ENCODE measurements at places on chromosomes 2 and 18. TPM values are rescaled to one million over a fixed set of nuclear protein-coding genes. Genes with fewer than 3 reads are reported as not detected.

Gene GEN1
- total RNA-seq = 4.6 TPM

Gene SATB2
- total RNA-seq = 11.6 TPM

Gene RAPH1
- total RNA-seq = 50.4 TPM

Gene DUSP2
- total RNA-seq = 0.95 TPM

Gene USP40
- 25.4 TPM for total RNA-seq

DNA sequence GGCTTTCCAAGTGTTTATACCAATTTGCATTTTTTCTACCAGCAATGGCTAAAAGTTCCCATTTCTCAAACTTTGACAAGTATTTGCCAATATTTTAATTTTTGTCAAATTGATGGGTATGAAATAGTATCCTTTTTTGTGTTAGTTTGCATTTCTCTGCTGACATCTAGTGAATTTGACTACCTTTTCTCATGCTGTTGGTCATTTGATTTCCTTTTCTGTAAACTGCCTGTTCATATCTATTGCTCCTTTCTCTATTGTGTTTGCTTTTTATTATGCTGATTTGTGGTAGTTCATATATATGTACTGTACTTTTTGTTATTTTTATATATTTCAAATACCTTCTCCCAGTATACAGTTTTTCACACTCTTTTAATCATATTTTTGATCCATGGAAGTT is 149.4 kb downstream of the PMAIP1 start:
- H3K36me3 ChIP-seq = no peaks in the 10 kb centered on the region
- H3K27ac ChIP-seq = no peak overlapping the region
- no peaks in the 10 kb centered on the region for H3K27me3 ChIP-seq
- DNase-seq = no peak

DNA sequence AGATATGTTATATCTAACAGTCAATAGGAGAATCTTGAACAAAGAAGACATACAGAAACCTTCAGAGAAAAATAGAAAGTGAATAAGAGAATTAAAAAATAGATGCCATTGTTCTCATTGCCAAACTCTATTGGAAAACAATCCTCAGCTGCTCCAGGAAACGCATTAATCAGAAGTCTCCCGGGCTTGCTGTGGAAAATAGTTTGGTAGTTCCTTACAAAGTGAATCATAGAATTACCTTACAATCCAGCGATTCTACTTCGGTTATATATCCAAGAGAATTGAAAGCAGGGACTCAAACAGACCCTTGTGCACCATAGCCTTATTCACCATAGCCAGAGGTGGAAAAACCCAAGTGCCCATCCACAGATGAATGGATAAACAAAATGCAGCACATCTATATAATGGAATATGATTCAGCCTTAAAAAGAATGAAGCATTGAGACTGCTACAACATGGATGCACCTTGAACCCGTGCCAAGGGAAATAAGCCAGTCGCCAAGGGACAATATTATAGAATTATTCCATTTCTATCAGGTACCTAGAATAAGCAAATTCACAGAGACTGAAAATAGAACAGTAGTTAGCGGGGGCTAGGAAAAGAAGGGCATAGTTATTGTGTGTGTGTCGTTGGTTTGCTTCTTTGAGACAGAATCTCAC is 21.9 kb upstream of the CHRNA1 start:
- H3K27ac ChIP-seq = peak overlapping the region; percentile 98
- H3K36me3 ChIP-seq = no peaks in the 10 kb centered on the region
- H3K4me1 ChIP-seq = peaks cover 37% of the 10 kb centered on the region
- H3K27me3 ChIP-seq = no peaks in the 10 kb centered on the region
- H3K4me3 ChIP-seq = no peak overlapping the region

GRCh38 chr2:149629026-149629425 is 41.5 kb upstream of the MMADHC start:
- H3K4me1 ChIP-seq = no peaks in the 10 kb centered on the region
- H3K27me3 ChIP-seq = no peaks in the 10 kb centered on the region
- H3K36me3 ChIP-seq = no peaks in the 10 kb centered on the region
- no peak overlapping the region for H3K4me3 ChIP-seq

- no peaks in the 10 kb centered on the region for H3K27me3 ChIP-seq
- H3K4me1 ChIP-seq = peaks cover 6% of the 10 kb centered on the region
- H3K4me3 ChIP-seq = no peak overlapping the region
- H3K36me3 ChIP-seq = no peaks in the 10 kb centered on the region
- DNase-seq = peak; percentile 75
- no peak overlapping the region for H3K27ac ChIP-seq
These were observed 231.3 kb upstream of the TANK start for GRCh38 chr2:160928854-160929301.

DNA sequence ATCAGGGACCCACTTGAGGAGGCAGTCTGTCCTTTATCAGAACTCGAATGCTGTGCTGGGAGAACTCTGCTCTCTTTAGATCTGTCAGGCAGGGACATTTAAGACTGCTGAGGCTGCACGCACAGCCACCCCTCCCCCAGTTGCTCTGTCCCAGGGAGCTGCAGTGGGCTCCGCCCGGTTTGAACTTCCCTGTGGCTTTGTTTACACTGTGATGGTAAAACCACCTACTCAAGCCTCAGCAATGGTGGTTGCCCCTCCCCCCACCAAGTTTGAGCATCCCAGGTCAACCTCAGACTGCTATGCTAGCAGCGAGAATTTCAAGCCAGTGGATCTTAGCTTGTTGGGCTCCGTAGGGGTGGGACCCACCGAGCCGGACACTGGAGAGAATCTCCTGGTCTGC is 11.8 kb upstream of the LHCGR start:
- no peaks in the 10 kb centered on the region for H3K36me3 ChIP-seq
- H3K4me3 ChIP-seq = no peak overlapping the region
- H3K27me3 ChIP-seq = no peaks in the 10 kb centered on the region
- no peaks in the 10 kb centered on the region for H3K4me1 ChIP-seq
- DNase-seq = no peak

- no peaks in the 10 kb centered on the region for H3K4me1 ChIP-seq
- H3K4me3 ChIP-seq = no peak overlapping the region
- H3K27ac ChIP-seq = no peak overlapping the region
- H3K27me3 ChIP-seq = no peaks in the 10 kb centered on the region
- DNase-seq = no peak
These were observed 167.6 kb downstream of the NDUFA10 start for GRCh38 chr2:239857591-239857990.

- H3K4me3 ChIP-seq = no peak overlapping the region
- no peak for DNase-seq
- H3K27ac ChIP-seq = peak overlapping the region; percentile 62
These were observed 24.1 kb downstream of the GULP1 start for GRCh38 chr2:188315750-188316149.

DNA sequence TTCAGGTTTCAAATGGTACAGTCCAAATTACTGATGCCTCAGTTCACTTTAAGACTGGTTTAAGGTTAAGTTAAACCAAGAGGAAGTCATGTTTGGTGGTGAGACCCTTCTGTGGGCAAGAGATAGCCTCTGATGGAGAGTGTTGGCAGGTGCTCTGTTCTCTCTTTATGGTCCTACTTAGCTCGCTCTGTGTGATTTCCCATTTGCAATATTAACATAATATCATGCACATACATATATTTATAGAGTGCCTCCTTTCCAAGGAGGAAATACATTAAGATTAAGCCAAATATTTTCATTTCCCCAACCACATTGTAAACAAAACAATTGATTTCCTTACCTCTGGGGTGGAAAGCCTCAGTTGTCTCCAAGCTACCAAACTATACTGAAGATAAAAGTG is 222.4 kb downstream of the PIK3C3 start:
- no peak overlapping the region for H3K27ac ChIP-seq
- H3K4me1 ChIP-seq = no peaks in the 10 kb centered on the region
- no peaks in the 10 kb centered on the region for H3K36me3 ChIP-seq
- no peak for DNase-seq
- no peak overlapping the region for H3K4me3 ChIP-seq
- H3K27me3 ChIP-seq = peaks cover 3% of the 10 kb centered on the region

DNA sequence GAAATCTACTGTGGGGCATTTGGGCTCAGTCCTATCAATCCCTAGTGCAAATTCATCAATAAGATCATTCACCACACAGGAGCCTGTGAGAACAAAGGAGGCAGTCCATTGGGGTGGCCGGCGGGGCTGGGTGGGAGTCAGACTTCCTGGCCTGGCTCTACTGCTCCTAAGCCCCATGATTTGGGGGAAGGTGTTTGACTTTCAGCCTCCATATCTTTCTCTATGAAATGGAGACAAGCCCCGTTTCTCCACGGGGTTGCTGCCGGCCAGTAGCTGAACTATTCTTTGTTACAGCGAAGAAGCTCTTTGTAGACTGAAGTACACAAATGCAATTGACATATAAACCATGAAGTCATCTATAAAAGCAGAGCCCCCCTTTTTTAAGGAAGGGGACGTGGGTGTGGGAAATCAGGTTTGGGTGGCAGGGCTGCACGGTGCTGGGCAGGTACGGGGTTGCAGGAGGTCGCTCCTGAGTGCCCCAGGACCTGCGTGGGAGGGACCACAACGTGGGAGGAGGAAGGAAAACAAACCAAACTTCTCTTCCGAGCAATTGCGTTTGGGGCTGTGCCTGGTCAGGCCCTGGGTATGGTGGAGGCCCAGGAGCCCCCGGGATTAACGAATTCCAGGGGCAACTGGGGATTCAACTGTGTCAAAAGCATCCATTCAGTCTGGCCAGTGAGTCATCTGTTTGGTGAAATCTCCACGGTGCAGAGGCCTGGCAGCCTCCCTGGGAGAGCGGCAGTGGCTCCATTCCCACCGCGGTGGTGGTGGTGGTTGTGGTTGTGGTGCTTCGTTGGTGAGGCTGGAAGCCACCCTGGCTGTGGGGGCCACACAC is 18.2 kb downstream of the FBLN7 start:
- no peaks in the 10 kb centered on the region for H3K27me3 ChIP-seq
- no peaks in the 10 kb centered on the region for H3K4me1 ChIP-seq
- no peaks in the 10 kb centered on the region for H3K36me3 ChIP-seq
- no peak overlapping the region for H3K27ac ChIP-seq
- H3K4me3 ChIP-seq = no peak overlapping the region
